Prostate gland (tissue), 2 donors: ENCODE measurements at places on chromosomes 16 and 17. TPM values are rescaled to one million over a fixed set of nuclear protein-coding genes. Genes with fewer than 3 reads are reported as not detected.

GRCh38 chr17:77667478-77667877, 291.0 kb upstream of the TNRC6C start:
- H3K4me3 ChIP-seq, result no peak overlapping the region
- no peaks in the 10 kb centered on the region for H3K27me3 ChIP-seq
- H3K4me1 ChIP-seq, result no peaks in the 10 kb centered on the region
- no peak for DNase-seq
- H3K27ac ChIP-seq, result no peak overlapping the region

Gene GRAPL
- total RNA-seq, result not detected

Gene UTS2R
- not detected for total RNA-seq

Gene PRSS36
- total RNA-seq, result 4.7 TPM

DNA sequence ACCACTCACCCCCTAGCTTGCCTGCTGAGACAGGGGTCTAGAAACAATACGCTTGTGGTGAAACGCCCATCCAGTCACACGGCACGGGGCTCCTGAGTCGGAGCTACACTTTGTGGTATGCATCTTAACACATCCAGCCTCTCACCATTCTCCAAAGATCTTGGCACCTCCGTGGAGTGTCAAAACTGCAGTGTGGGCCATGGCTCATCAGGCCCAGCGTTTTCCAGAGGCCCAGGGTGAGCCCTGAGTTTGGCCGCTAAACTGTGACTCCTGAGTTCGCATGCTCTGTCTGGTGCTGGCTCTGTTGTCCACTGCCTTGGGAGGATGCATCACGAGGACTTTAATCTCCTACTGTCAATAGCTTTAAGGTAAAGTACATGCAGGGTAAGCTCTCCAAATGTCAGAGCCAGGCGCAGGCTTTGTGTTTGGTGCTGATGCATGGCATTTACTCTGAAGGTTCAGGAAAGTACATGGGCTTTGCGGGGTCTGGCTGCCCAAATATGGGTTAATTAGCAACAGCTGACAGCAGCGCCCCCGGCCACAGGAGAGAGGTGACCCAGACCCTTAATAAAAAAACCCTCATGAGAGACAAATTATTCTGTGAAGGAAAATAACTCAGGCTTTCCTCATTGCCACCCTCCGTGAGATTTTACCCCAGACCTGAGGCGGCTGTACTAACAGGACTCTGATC, 118.4 kb downstream of the CCDC182 start:
- no peak for DNase-seq
- H3K4me3 ChIP-seq, result no peak overlapping the region
- H3K4me1 ChIP-seq, result no peaks in the 10 kb centered on the region
- no peaks in the 10 kb centered on the region for H3K27me3 ChIP-seq
- H3K36me3 ChIP-seq, result no peaks in the 10 kb centered on the region
- no peak overlapping the region for H3K27ac ChIP-seq

Gene NHERF2
- total RNA-seq, result 170 TPM

- no peaks in the 10 kb centered on the region for H3K4me1 ChIP-seq
- no peak overlapping the region for H3K27ac ChIP-seq
- no peaks in the 10 kb centered on the region for H3K27me3 ChIP-seq
- no peaks in the 10 kb centered on the region for H3K36me3 ChIP-seq
- H3K4me3 ChIP-seq, result no peak overlapping the region
Measured at GRCh38 chr17:80624864-80625263, 80.2 kb downstream of the RPTOR start.

GRCh38 chr17:42518046-42518754, 17.8 kb upstream of the NAGLU start:
- peak; percentile 71 for DNase-seq
- H3K4me1 ChIP-seq, result peaks cover 8% of the 10 kb centered on the region
- H3K27me3 ChIP-seq, result no peaks in the 10 kb centered on the region
- no peak overlapping the region for H3K4me3 ChIP-seq

DNA sequence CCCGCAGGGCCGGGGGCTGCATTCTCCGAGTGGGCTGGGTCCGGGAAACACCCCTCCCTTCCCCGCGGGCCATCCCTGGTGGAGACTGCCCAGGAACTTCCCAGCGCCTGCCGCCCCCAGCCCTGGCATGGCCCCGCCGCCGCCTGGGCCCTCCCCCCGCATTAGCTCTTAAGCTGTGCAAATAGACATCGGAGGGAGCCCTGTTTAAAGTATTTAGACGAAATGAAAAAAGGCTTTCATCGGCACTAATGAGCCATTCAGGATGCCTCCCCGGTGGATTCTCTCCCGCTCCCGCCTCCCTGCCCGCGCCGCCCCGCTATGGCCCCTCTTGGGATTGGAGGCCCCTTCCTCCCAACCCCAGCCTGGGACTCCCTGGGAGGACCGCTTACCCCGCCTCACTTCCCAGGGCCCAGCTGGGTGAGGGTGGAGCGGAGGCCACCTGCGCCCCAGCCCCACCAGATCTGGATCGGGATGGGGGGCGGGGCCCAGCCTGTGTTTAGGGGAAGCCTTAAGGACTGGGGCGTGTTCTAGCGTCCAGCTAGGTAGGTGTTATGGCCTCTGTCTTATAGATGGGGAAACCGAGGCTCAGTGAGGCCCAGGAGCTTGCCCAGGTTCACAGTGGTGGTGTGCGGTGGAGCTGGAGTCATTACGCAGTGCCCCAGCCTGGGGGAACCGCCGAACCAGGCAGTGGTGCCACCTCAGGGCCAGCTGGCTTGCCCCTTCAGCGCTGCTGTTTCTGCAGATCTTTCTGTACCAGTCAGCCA, 19.7 kb downstream of the SEZ6 start:
- H3K4me1 ChIP-seq, result peaks cover 18% of the 10 kb centered on the region
- DNase-seq, result no peak
- H3K36me3 ChIP-seq, result no peaks in the 10 kb centered on the region
- H3K27ac ChIP-seq, result no peak overlapping the region
- no peaks in the 10 kb centered on the region for H3K27me3 ChIP-seq
- H3K4me3 ChIP-seq, result no peak overlapping the region

Gene SLC5A2
- total RNA-seq, result 0.62 TPM

- no peak for DNase-seq
- no peaks in the 10 kb centered on the region for H3K4me1 ChIP-seq
- no peak overlapping the region for H3K4me3 ChIP-seq
- no peak overlapping the region for H3K27ac ChIP-seq
Measured at GRCh38 chr17:8621585-8621984, 8.9 kb downstream of the MYH10 start.
